ENCODE measurements at places on chromosomes 4 and X.

DNA sequence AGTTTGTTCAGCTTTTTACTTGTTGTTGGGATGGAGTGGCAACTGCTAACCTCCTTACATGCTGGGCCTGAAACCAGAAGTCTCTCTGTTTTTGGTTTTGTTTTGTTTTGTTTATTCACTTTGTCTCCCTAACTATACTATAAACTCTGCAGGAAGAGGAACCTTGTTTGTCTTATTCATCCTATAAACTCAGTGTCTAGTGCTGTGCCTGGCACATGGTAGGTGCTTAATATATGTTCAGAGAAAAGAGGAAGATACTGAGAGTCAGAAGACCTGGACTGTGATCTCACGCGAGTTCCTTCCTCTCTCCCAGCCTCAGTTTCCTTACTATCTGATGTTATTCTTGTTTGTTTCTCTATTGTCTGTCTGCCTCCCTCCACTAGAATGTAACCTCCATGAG lies 71.3 kb downstream of the PRPS1 start:
- no peak for DNase-seq

GRCh38 chr4:105979506-105979905 lies 84.2 kb downstream of the NPNT start:
- no peak for DNase-seq

GRCh38 chrX:79259073-79259689 lies 108.0 kb downstream of the ITM2A start:
- no peak for DNase-seq

GRCh38 chrX:155144926-155145325 lies 71.3 kb upstream of the VBP1 start:
- DNase-seq: no peak

DNA sequence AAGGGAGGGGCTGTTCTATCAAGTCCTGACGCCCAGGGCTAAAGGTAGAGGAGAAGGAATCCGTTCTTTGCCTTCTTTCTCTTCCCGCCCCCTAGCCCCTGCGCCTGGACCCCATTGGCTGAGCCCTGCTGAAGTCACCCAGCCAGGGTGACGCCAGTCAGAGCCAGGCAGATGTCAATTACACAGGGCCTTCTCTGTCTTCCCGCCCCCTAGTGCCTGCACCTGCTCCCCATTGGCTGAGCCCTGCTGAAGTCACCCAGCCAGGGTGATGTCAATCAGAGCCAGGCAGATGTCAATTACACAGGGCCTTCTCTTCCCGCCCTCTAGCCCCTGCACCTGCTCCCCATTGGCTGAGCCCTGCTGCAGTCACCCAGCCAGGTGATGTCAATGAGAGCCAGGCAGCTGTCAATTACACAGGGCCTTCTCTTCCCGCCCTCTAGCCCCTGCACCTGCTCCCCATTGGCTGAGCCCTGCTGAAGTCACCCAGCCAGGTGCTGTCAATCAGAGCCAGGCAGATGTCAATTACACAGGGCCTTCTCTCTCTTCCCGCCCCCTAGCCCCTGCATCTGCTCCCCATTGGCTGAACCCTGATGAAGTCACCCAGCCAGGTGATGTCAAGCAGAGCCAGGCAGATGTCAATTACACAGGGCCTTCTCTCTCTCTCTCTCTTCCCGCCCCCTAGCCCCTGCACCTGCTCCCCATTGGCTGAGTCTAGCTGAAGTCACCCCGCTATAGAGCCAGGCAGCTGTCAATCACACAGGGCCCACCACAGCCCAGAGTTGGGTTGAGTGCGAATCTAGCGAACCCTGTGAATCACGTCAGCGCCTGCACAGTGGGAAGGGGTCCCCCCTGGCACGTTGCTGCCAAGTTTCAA lies 46.4 kb downstream of the ASMT start:
- DNase-seq: no peak
